ENCODE measurements at places on chromosomes 6 and 20.

DNA sequence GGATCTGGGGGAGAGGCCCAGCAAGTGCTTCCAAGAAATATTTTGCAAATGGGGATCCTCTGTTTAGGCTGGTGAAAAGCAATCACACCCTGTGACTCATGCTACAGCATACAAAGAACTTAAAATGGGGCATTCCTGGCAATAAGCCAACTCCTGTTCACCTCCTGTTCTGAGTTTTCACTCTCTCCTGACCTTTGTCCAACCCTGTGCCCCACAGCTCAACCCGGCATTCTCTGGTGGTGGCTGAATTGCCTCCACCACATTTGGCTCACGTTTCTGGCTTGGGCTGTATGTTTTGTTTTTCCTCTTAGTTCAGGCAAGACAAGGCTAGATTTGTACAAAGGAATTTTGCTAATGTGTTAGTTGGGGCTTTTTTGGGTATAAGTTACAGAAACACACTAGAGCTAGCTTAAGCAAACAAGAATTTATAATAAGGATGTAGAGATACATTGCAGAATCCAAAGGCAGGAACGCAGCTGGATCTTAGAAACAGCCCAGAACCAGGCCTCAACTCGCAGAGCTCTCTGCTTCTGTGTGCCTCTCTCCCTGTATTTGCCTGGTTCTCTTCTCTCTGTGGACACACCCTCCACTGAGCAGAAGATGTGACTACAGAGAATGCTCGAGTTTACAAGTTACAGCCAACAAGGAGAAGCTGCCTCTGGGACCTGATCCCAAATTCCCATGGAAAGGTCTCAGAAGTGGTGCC is 9.4 kb downstream of the ABCC10 start:
- no peak for DNase-seq

GRCh38 chr6:68572525-68572924 is 62.6 kb upstream of the ADGRB3 start:
- DNase-seq: no peak

DNA sequence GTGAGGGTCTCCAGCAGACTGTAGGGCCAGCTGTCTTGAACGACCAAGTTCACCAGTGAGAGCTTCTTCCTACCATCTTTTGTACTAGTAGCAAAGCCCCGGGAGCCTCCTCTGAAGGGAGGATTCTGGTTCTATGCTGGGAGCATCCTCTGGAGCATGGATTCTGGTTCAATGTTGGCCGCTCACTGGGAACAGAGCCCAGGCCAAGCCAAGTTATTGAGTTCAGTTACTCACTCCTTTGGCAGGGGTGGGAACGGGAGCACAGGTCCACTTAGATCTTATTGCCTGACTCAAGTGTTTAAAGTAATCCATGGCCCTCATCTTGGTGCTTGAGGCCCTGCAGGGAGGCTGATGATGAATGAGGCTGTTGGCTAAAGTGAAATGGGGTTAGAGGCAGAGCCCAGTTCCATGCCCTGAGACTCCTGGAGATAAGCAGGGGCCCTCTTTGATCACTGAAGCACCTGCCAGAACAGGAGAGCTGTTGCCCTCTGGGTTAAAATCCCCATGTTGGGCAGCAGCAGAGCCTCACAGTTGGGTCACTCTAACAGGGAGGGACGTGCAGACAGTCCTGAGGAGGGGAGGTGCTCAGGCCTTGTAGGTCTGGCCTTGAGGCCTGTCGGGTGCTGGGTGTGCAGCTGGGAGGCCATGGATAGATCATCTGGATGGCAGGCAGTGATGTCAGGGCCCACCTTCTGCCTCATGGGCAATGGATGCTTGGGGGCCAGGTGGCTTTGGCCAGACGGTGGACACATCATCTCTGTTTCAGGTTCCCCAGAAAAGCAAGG is 98.3 kb upstream of the SYNDIG1 start:
- no peak for DNase-seq

DNA sequence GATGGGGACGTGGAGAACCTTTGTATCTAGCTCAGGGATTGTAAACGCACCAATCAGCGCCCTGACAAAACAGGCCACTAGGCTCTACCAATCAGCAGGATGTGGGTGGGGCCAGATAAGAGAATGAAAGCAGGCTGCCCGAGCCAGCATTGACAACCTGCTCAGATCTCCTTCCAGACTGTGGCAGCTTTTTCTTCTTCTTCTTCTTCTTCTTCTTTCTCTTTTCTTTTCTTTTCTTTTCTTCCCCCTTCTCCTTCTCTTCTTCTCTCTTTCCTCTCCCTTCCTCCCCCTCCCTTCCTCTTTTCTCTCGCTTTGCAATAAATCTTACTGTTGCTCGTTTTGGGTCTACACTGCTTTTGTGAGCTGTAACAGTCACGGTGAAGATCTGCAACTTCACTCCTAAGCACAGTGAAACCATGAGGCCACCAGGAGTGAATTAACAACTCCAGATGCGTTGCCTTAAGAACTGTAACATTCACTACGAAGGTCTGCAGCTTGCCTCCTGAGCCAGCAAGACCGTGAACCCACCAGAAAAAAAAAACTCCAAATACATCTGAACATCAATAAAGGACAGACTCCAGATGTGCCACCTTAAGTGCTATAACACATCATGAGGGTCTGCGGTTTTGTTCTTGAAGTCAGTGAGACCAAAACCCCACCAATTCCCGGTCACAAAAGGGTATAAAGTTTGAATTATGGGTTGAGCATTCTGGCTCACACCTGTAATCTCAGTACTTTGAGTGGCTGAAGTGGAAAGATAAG is 19.6 kb upstream of the SERPINB1 start:
- DNase-seq: no peak

GRCh38 chr6:21171801-21172200 is 421.8 kb upstream of the SOX4 start:
- no peak for DNase-seq

DNA sequence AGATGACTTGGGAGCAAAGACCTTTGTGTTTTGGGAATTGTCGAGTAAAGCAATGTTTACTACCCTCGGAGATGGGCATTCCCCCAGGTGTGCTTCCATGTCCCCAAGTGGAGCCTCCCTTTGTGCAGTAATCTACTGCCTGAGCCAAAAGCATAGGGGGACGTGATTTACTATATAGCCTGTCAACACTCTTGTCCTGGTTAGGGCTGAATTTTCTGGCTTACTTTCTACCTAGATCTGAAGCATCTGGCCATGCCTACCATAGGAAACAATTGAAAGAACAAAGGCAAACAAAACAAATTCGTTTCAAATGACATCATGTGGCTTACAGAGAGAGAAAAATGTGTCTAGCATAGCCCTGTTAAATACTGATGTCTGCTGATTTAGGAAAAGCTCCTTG is 350.6 kb downstream of the SAMD5 start:
- no peak for DNase-seq

- DNase-seq: no peak
These were observed 1.9 kb downstream of the KCNQ5 start for GRCh38 chr6:72623808-72624207.

DNA sequence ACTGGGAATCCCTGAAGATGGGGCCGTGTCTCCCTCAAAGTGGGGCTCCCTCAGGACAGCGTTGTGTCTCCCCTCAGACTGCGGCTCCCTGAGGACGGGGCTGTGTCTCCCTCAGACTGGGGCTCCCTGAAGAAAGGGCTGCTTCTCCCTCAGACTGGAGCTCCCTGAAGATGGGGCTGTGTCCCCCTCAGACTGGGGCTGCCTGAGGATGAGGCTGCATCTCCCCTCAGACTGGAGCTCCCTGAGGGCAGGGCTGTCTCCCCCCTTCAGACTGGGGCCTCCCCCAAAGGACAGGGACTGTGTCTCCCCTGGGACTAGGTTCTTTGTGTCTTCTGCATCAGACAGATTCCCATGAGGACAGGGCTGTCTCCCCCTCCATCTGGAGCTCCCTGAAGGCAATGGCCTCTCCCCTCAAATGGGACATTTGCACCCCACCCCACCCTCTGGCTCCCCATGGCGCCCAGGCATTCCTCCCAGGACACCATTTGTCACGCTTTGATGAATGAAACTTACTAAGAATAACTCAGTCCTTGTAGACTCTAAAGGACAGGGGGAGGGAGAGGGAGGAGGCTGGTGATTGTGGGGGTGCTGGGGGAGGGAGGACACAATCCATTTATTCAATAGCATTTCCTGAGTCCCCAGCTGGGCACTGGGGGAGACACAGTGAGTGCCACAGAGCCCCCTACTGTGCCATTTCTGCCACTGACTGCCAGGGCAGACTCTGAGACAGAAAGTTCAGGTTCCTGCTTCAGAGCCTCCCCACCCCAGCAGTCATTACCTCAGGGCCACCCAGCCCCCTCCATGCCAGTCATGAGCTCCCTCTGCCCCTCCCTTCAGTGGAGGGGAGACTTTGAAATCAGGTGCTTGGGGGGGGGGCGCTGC is 122.4 kb downstream of the MRPL14 start:
- no peak for DNase-seq

DNA sequence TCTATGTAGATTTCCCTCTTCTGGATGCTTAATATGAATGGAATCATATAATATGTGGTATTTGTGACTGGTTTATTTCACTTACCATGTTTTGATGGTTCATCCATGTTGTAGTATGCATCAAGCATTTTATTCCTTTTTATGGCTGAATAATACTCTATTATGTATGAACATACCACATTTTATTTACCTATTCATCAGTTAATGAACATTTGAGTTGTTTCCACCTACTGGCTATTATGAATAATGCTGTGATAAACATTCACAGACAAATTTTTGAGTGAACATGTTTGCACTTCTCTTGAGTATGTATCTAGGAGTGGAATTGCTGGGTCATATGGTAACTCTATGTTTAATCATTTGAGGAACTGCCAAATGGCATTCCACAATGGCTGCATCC is 14.9 kb upstream of the ZNF451 start:
- DNase-seq: no peak

DNA sequence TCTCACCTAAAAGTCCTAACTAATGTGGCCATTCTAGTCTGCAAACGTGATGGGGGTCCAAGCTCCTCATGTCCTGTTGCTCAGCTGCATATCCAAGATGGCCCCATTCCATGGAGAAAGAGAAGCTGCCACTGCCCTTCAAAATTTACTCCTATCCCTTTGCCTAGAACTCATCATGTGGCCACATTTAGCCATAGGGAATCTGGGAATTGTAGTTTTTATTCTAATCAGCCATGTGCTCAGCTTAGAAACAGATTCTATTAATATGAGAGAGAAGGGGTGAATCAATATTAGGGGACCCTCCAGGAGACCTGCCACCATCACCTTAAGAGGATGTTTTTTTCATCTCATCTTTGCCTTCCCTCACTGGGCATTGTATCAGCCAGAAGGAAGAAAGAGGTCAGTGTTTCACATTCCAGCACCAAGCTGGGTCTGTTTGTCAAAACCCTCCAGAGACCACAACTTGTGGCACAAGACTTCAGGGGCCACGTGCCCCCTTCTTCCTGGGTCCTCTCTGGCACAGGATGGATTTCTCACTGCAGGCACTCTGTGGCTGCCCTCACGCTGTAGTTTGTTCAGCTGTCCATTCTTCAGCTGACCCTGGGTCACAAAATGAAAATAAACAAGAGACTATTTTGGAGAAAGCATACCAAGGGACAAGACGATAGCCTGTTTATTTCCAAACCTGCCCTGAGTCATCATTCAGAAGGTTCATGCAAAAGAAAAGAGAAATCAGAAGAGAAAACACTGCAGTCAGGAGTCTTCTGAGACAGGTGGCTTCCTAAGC is 172.0 kb downstream of the EYA2 start:
- DNase-seq: no peak

DNA sequence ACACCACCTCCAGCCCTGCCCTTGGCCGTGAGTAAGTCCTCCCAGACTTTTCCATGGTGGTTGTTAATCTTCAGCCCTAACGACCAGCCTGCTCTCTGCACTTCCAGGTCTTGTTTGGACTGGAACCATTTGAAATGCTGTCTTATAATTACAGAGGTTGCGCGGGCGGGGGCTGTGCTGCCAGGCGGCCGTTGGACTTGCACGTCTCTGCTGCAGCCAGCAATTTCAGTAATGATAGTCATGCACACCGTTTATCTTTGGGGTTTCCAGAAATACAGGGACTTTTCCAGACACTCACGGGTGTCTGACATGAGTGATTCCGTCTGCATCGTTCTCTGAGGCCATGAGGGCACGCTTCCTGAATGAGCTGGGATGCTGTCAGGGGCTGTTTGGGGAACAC is 118.2 kb downstream of the BMP7 start:
- no peak for DNase-seq

DNA sequence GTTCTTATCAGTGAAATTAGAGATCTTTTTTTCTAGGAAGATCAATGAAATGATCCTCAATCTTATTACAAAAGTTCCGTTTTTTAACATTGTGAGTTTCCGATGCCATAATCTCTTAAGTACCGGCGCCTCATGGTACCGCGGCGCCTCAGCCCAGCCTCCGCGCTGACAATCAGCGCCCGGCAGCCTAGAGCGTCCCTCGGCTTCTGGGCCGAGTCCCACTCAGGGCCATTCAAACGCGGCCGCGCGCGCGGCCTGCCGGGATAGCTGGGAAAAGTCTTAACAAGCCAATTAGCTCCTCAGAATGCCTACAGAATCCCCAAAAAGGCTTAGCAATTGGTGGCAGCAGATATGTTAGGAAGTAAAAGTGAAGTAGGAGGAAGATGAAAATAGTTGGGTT is 204.8 kb downstream of the ADGB start:
- DNase-seq: no peak

Data from memory B cell (primary cell).